ENCODE measurements at places on chromosomes 1 and 21.

- DNase-seq, result no peak
These were observed 50.8 kb downstream of the CAPN9 start for GRCh38 chr1:230797942-230798365.

DNA sequence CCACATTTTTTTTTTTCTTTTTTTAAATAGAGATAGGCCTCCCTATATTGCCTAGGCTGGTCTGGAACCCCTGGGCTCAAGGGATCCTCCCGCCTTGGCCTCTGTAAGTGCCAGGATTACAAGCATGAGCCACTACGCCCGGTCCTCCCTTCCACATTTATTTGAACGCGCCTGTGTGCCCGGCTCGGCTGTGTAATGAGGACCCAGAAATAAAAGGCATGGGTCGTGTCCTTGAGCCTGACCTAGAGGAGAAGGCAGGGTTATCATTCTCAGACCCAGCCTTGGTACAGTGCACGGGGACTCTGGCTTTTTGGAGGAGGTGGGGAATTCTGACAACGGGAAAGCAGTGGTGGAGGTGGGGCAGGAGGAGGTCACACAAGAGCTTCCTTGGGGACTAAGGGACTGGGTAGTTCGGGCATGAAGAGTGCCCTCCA is 841 bp downstream of the CENPF start:
- no peak for DNase-seq

DNA sequence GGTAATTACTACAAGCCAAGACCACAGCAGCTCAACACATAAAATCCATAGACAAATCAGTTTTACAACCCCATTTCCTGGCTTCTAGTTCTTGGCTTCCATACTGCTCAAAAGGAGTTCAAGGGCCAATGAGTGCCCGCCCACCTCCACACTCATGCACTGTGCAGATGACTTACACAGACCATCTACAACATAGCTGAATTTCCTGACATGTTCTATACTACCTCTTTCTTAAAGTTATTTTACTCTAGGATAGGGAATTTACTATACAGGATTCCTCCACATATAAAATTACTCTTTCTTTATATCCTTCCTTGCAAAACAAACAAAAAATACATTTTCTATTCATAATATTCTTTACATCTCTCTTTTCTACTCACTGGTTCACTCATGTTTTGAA is 14.6 kb downstream of the BACE2 start:
- DNase-seq, result no peak

DNA sequence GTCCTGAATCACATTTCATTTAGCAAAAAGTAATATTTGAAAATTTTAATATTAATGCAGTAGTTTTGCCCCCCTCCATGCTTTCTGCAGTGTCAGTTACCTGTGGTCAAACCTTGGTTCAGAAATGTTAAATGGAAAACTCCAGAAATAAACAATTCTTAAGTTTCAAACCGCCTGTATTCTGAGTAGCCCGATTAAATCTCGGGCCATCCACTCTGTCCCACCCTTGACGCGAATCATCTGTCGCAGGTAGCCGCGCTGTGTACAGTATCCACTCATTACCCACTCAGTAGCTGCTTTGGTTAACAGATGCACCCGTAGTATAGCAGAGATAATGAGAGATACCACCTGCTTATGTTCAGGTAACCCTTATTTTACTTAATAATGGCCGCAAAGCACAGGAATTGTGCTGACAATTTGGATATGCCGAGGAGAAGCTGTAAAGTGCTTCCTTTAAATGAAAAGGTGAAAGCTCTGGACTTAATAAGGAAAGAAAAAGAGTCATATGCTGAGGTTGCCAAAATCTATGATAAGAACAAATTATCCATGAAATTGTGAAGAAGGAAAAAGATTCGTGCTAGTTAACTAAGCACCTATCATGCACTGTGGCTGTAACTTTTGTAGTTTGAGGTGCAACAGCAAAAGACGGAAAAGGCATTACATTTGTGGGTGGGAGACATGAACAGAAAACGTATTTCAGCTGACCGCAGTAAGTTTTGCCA is 889 bp upstream of the SCYL3 start:
- DNase-seq, result no peak

- peak; percentile 72 for DNase-seq
These were observed 19.9 kb upstream of the PPP1R15B start for GRCh38 chr1:204431310-204432184.

GRCh38 chr1:37682334-37682987 is 9.9 kb upstream of the CDCA8 start:
- DNase-seq, result peak; percentile 75

- DNase-seq, result no peak
These were observed 25.7 kb downstream of the STK40 start for GRCh38 chr1:36359911-36360550.

GRCh38 chr1:208251911-208252835 is 8.0 kb upstream of the PLXNA2 start:
- DNase-seq, result no peak

DNA sequence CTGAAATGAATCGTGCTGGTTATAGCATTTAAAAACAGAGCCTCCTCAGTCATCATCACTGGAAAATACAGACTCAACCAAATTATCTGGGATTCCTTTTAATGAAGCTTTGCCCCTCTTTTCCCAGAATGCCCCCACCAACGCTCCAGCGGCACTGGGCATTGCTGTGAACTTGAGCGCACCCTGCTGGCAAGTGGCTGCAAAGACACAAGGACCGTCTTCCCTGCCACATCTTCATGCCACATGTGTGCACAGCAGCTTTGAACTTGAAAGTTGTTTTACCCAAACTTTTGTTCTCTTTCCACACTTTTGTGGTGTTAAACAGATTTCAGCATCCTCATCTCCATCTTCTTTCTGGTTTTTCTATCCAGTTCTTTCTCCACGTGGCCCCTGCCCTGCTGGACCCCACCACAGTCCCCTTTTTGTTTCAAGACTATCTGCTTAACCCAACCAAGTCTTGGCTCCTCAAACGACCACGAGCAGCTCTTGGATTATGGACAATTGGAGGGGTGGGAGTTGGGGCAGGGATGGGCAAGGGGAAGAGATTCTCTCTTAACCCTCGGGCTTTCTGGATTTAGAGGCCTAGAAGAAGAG is 12.8 kb upstream of the LMX1A start:
- DNase-seq, result peak; percentile 8

DNA sequence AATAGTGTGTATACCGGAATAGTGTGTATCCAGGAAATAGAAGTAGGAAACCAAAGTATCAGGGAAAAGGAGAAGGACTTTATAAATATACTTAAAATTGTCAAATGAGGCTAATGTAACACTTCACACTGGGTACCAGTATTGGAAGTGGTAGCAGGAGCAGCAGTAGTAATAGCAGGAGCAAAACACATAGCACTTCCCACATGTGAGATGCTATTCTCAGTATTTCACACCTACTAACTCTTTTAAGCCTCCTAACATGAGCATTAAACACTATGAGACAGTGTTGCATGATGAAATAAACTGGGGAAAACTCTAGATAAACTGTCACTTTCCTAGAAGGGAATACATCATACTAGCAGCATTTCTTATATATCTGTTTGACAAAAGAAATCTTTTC is 376.7 kb downstream of the VAV3 start:
- DNase-seq, result no peak

- DNase-seq, result no peak
These were observed 109.6 kb downstream of the PLPP3 start for GRCh38 chr1:56469640-56470371.

DNA sequence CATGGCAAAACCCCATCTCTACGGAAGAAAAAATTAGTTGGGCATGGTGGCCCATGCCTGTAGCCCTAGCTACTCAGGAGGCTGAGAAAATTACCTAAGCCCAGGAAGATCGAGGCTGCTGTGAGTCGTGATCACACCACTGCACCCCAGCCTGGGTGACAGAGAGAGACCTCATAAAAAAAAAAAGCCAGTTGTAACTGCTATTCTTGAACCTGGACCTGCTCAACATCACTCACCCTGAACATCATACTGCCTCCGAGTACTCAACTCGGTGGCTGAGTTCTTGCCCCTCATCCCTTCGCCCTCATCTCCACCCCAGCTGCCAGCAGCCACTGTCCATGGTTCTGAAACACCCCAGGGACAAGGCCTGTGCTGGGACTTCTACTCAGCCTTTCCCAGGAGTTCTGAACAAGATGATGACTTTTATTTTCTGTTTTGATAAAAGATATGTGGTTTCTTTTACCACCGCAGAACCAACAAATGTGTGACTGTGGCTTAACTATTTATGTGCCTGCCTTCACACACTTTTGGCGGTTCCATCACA is 5.4 kb upstream of the DISP3 start:
- peak; percentile 15 for DNase-seq

DNA sequence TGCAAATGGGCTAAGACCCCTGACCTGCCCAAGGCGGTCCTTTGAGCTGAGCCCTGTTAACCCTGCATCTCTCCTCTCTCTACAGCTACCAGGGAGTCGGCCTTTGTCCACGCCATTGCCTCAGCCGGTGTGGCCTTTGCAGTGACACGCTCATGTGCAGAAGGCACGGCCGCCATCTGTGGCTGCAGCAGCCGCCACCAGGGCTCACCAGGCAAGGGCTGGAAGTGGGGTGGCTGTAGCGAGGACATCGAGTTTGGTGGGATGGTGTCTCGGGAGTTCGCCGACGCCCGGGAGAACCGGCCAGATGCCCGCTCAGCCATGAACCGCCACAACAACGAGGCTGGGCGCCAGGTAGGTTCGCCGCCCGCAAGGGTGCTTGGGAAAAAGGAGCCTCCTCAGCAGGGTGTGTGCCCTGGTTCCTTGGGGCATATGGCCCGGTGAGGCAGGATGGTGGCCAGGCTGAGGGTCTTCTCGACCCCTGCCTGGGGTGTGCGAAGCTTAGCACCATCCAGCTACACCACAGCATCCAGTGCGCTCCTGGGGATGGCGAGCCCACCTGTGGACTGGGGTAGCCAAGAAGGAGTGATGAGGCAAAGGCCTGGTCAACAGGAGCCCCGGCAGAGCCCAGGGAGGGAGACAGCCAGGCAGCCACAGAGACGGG is 31.8 kb upstream of the ARF1 start:
- DNase-seq, result no peak

GRCh38 chr1:196890668-196891067 is 2.8 kb downstream of the CFHR4 start:
- DNase-seq, result no peak

DNA sequence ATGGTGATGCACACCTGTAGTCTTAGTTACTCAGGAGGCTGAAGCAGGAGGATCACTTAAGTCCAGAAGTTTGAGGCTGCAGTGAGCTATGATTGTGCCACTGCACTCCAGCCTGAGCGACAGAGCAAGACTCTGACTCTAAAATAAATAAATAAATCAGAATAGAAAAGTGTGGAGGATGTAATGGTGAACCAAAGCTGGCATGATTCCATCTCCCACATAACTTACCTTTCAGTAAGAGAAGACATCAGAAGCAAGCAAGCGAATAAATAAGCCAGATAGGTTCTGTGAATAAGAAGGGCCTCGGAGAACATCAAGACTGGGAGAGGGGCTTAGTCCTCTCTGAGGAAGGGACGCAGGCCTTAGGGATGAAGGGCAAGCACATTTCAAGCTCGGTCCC is 59.5 kb downstream of the TOMM20 start:
- DNase-seq, result no peak

- no peak for DNase-seq
These were observed 203.5 kb downstream of the NTNG1 start for GRCh38 chr1:107344268-107344760.

- DNase-seq, result no peak
These were observed 33.8 kb downstream of the PCNX2 start for GRCh38 chr1:233261695-233262094.

DNA sequence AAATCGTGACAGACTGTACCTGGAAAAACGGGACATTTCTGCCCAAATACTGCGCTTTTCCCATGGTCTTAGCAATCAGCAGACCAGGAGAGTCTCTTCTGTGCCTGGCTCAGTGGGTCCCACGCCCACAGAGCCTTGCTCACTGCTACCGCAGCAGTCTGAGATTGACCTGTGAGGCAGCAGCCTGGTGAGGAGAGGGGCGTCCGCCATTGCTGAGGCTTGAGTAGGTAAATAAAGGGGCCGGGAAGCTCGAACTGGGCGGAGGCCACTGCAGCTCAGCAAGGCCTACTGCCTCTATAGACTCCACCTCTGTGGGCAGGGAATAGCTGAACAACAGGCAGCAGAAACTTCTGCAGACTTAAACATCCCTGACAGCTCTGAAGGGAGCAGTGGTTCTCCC is 203.1 kb downstream of the DENND1B start:
- no peak for DNase-seq

- no peak for DNase-seq
These were observed 112.7 kb downstream of the FGGY start for GRCh38 chr1:59409549-59409948.

GRCh38 chr1:159200769-159201168 is 3.9 kb upstream of the ACKR1 start:
- DNase-seq, result no peak

- DNase-seq, result no peak
These were observed 63.7 kb downstream of the SLC45A1 start for GRCh38 chr1:8381618-8382017.

- DNase-seq, result peak; percentile 80
These were observed at the start of gene BEND5 for GRCh38 chr1:48776393-48777218. Gene BEND5, minus strand, starts transcription at chr1:48776891. Its CDS starts 60 bp downstream, at chr1:48776831.

DNA sequence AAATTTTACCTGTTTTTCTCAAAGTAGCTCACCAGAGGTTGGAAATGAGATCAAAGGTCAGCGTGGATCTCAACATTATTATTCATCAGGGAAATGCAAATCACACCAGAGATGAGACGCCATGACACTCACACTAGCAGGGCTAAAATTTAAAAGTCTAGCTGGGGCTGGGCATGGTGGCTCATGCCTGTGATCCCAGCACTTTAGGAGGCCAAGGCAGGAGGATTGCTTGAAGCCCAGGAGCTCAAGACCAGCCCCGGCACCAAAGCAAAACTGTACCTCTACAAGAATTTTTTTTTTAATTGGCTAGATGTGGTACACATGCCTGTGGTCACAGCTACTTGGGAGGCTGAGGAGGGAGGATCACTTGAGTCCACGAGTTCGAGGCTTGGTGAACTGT is 41.4 kb upstream of the PCBP3 start:
- no peak for DNase-seq

- no peak for DNase-seq
These were observed 52.7 kb upstream of the WASF2 start for GRCh38 chr1:27542463-27543273.

DNA sequence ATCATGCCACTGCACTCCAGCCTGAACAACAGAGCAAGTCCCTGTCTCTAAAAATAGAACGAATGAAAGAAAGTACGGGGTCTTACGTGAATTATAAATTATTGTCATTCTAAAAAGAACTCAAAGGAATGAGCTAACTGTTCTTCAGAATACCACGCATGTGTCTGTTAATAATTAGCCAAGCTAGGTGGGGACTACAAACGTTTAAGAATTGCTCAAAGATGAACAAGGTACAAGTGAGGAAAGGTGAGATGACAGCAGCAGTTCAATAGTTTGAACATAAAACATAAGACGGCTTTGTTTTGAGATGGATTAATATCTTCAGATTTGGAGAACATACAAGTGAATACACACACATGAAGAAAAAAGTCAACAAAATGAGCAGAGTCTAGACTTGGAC is 79.6 kb downstream of the UBR4 start:
- DNase-seq, result no peak

- no peak for DNase-seq
These were observed 96.0 kb upstream of the GNG4 start for GRCh38 chr1:235745503-235746136.

DNA sequence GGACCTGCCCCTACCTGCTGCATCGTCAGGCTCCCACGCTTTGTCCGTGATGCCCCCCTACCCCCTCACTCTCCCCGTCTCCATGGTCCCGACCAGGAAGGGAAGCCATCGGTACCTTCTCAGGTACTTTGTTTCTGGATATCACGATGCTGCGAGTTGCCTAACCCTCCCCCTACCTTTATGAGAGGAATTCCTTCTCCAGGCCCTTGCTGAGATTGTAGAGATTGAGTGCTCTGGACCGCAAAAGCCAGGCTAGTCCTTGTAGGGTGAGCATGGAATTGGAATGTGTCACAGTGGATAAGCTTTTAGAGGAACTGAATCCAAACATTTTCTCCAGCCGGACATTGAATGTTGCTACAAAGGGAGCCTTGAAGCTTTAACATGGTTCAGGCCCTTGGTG is 8.9 kb downstream of the SPATA46 start:
- DNase-seq, result no peak
